ENCODE measurements at places on chromosomes 6 and 20.
A peak's percentile ranks its signal among the peaks of the same experiment; 100 is the strongest.

DNA sequence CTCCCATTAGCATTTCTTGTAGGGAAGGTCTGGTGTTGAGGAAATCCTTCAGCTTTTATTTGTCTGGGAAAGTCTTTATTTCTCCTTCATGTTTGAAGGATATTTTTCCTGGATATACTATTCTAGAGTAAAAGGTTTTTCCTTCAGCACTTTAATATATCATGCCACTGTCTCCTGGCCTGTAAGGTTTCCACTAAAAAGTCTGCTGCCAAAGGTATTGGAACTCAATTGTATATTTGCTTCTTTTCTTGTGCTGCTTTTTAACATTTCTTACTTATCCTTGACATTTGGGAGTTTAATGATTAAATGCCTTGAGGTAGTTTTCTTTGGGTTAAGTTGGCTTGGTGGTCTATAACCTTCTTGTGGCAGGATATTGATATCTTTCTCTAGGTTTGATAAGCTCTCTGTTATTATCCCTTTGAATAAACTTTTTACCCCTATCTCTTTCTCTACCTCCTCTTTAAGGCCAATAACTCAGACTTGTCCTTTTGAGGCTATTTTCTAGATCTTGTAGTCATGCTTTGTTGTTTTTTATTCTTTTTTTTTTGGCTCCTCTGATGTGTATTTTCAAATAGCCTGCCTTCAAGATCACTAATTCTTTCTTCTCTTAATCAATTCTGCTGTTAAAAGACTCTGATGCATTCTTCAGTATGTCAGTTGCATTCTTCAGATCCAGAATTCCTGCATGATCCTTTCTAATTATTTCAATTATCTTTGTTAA, 225.0 kb upstream of the ZNF217 start:
- DNase-seq = no peak

DNA sequence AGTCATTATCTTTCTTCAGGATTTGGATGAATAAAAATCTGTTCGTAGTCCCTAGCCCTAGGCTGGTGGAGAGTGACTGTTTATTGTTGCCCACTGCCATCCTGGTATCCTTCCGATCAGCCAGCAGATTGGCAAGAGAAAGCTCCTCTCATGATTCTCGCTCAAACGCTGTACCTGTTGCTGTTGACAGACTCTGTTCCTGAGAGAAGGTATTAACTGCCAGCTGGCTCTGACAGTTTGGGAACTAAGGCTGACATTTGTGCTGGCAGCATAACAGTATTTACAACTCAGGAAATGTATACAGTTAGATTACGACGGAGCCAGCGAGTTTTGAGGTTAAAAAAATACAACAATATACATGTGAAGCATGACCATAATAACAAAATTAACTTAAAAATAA, 674.5 kb downstream of the PRKN start:
- no peak for DNase-seq

GRCh38 chr20:18218280-18218679, 70.0 kb upstream of the ZNF133 start:
- no peak for DNase-seq

GRCh38 chr6:64113704-64114103, 478.1 kb downstream of the PHF3 start:
- DNase-seq = no peak

- DNase-seq = no peak
Observed at GRCh38 chr6:49978332-49979226, 9.2 kb upstream of the DEFB113 start.

- no peak for DNase-seq
Observed at GRCh38 chr6:18269253-18269652, 4.9 kb upstream of the DEK start.

GRCh38 chr6:150999576-150999975, 134.1 kb downstream of the MTHFD1L start:
- no peak for DNase-seq

GRCh38 chr20:2541940-2542339, 5.6 kb downstream of the TMC2 start:
- DNase-seq = no peak

DNA sequence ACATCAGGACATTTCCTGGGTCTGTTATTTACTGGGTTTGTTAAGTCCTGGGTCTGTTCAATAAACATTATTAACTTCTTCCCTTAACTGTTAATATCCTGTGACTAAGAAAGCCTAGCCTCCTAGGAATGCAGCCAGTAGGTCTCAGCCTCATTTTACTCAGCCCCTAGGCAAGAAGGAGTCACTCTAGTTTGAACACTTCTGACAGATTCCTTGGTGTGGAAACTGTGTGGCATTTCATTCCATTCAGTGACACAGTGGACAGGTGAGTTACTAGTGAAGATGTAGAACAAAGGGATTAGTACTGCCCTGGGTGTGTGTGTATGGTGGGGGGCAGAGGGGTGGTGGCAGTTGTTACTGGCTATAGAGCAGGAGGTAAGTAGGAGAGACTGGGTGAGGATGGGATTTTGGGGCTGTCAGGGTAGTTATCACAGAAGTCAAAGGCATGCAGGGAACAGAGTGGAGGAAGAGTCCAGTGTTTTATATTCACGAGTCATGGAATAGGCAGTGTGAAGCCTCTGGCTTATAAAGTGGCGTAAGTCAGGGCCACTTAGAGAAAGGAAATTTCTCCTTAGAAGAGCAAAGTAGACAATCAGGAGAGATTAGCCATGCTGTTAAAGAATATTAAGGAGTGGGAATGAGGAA, 28.4 kb downstream of the RNF182 start:
- no peak for DNase-seq

DNA sequence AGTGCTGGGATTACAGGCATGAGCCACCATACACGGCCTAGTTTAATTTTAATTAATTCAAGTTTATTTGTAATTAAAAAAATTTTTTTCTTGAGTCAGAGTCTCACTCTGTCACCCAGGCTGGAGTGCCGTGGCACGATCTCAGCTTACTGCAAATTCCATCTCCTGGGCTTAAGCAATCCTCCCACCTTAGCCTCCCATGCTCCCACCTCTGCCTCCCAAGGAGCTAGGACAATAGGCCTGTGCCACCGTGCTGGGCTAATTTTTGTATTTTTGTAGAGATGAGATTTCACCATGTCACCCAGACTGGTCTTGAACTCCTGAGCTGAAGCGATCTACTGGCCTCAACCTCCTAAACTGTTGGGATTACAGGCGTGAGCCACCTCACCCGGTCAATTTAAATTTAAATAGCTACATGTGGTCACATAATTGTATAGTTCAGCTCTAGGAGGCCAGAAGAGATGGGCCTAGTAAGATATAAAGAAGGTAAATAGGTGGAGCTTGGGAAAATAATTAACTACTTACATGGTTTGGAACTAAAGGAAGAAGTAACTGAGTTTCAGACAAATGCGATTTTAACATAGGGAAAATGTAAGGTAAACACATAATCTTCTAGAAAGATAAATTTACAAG, 220.0 kb upstream of the CITED2 start:
- DNase-seq = no peak

- DNase-seq = no peak
Observed at GRCh38 chr20:63294536-63294900, 1.5 kb downstream of the COL20A1 start.

DNA sequence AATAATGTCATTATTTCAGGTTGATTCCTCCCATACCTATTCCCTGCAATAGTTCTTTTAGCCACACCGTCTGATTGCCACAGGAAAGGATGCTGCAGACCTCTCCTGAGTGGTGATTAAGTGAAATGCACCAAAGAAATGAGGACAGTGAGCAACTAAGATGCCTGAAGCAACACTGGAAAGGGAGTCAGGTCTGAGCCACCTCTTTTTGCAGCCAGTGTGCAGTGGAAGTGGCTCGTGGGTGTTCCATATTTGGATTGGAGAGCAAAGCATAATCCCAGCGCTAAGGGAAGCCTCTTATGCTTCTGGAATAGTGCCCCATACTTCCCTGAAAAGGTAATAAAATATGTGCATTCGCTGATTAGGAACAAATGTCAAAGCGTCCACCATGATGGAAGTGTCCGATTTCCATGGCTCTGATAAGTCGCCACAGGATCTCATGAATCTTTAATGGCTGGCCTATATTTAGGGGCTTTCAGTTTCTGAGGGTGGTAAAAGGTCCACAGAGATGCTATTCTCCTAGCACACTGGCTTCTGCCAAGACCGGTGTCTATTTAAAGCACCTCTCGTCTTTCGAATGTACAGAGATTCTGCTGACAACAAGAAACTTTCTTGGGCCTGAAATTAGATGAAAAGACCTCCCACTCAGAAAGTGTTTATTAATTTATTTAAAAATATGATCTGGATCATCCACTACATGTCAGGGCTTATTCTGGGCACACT, 253.9 kb downstream of the SLC24A3 start:
- DNase-seq = no peak

DNA sequence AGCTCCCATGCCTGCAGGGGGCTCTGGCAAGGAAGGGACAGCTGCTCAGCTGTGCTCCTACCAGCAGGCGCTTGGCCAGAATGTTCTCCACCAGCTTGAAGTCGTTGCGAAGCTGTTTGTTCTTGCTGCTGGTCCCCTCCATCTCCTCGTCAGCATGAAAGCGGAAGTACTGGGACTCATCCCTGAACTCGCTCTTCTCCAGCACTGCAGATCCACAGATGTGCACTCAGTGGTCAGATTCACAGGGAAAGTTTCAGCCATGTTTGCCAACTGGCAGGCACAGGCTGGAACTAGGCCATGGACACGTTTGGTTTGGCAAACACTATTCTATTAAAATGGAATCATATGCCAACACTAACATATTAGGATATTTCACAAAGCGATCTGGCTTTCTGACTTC, 167.9 kb downstream of the PREX1 start:
- DNase-seq = no peak

GRCh38 chr6:27479319-27480182, 6.6 kb upstream of the ZNF184 start:
- DNase-seq = peak; percentile 79

DNA sequence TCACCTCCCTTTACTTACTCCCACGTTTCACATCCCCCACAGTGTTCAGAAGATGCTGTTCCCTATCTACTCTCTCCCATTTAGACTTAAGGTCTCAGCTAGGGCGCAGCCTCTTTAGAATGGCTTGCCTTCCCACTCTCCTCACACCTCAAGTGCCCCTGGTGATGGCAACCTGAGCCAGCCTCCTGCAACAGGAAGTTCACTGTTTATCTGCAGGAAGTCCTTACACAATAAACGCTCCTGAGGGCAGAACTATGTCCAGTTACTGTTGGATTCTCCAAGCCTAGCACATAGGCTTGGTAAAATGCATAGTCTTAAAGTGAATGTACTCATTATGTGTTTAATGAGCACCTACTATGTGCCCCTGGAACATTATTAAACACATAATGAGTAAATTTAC, 21.9 kb upstream of the RAB22A start:
- no peak for DNase-seq
